ENCODE measurements at places on chromosomes 4 and X. TPM values are rescaled to one million over a fixed set of nuclear protein-coding genes. Genes with fewer than 3 reads are reported as not detected.

The MGAT4D gene
- total RNA-seq = not detected

The PDZD4 gene
- 1.2 TPM for total RNA-seq

The CXCL1 gene
- total RNA-seq = not detected

The CT45A6 gene
- not detected for total RNA-seq

The CXCL3 gene
- not detected for total RNA-seq

The XK gene
- total RNA-seq = 0.04 TPM

The AGTR2 gene
- total RNA-seq = not detected

The MAGEB10 gene
- not detected for total RNA-seq

The OTC gene
- not detected for total RNA-seq

The NXF2B gene
- not detected for total RNA-seq

The FMR1NB gene
- total RNA-seq = 0.30 TPM

DNA sequence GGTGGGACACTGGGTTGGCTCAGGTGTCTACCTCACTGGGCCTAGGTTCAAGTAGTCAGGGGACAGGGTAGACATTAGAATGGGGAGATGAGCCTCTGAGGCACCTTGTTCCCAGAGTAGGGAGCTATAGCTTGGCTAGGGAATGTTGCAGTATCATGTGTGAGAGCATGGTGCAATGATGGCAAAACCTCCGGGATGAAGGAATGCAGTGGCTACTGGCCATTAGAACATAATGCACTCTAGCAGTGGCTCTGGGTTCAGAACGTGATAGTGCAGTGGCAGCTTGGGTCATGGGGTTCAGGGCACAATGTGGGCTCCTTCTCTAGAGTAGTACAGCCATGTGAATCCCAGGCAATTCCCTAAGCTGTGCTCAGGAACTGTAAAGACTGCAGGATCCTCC lies 471.5 kb downstream of the CCSER1 start:
- no peak for DNase-seq

GRCh38 chr4:83010111-83010521 lies 507 bp downstream of the LIN54 start:
- DNase-seq = no peak

DNA sequence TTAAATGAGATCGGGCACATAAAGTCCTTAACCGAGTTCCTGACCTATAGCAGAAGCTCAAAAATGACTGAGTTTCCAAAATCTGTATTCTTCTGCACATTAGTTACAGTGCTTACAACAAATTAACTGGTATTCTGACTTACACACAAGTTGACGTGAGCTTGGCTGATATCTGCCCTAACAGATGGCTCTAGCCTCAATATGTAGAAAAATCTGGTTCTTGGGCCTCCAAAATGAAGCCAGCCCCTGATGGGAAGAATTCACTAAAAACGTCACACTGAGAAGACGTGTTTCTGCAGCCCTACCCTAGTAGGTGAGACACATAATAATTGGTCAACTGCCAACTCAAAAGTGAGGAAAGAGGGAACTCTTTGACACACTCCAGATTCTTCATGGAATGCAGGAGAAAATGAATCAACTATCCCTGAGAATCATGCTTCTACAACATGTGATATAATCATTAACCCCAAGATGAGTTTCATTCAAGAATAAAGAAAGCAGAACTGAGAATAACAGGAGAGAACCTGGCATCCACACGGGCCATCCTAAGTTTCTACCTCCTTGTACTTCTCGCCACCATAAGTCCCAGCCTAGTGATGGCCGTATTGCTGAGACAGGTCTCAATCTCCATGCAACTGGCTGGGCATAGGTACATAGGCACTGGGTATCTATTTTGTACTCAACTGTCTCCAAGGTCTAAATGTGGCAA lies 8.2 kb downstream of the STX18 start:
- DNase-seq = no peak

GRCh38 chr4:123555233-123555806 lies 158.7 kb downstream of the SPRY1 start:
- no peak for DNase-seq

DNA sequence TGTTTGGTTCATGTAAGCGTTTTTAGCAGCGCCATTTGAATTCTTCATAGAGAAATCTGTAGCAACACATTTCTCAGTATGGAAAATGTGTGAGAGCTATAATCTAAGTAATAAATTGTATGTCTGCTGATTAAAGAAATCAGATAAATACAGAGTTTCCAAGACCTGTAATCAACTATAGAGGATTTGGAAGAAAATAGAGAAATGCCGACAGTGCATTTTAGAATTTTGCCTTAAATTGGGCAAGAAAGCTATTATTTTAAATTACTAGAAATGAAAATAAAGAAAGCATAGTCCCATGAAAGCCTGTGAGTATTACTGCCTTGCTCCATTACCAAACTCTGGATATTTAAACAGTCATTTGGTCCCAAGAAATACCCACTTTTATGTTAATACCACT lies 2.7 kb downstream of the RUFY3 start:
- no peak for DNase-seq

DNA sequence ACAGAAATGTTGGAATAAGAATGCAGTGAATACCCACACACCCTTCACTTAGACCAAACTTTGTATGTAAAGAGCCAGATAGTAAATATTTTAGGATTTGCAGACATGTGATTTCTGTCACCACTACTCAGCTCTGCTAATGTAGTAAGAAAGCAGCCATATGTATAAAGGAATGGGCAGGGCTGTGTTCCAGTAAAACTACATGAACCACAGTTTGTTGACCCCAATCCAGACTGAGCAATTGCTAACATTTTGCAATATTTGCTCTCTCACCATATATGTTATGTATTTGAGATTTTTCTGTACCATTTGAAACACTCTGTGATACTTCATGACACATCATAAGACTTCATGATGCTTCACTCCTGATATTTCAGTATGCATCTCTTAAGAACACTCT lies 32.0 kb upstream of the TBC1D1 start:
- no peak for DNase-seq

DNA sequence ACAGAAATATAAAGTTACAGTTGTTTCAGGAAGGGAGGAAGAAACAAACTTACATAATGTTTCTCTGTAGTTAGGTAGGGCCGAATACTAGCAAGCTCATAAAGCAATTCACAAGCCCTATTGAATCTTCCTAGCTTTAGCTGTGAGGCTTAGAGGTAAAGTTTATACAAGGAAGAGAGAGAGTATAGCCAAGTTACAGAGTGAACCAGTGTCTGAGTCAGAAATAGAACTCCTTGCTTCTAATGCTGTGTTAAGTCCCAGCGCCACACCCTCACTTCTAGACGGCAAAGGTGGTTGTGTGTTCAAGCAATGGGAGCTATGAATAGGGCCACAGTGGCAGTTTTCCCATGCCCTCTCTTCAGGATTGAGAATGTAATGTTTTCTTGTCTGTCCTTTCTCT lies 6.1 kb downstream of the LPAR4 start:
- no peak for DNase-seq

GRCh38 chr4:104592183-104592582 lies 97.5 kb upstream of the CXXC4 start:
- DNase-seq = no peak

DNA sequence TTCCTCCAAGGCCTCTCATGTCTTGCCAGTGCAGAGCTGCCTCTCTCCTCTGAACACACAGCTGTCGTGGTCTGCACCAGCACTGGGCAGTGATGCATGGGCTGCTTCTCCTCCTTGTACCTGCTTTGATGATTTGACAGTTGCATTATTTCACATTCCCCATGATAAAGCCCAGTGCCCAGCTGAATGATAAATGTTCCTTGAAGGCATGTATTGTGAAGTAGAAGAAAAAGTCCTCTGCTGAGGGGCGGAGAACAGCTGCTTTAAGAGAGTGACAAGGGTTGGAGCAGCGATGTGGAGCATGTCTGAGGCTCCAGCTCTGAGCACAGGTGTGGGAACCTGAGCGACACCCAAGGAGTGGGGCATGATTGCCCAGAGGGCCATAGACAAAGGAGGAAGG lies 21.1 kb upstream of the TRIM2 start:
- no peak for DNase-seq

DNA sequence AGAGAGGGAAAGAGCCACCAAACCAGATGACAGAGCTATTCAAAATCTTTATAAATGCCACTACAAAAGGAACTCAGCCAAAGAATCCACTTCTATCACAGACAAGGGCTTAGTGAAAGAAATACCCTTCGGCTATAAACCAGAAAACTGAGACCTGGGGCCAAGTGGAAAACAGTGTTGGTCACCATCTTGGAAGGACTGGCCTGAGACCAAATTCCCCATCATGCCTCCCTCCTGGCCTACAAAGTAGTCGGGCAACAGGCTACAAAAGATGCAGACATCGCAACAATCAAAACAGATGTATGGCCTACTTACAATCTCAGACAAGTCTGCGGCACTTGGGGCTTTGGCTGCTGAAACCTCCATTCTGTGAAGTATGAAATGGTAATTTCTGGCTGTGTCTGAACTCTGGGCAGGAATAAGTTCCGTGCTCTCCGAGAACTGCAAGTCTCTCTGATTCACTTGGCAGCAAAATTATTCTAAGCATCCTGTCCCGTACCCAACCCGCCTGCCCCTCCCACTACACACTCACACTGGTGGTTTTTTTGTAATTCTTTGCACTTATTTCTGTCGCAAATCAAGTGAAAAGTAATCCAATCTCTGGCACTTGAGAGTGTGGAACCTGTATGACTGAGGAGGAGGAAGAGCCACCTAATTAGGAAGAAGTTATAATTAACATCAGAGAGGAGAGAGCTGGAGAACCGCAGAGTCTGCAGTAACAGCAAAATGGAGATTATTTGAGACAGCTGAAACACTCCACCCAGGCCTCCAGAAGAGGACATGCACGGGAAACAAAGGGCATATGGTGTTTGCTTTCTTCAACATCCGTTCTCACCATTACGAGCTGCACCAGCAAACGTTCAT lies 87.8 kb downstream of the SH3KBP1 start:
- DNase-seq = peak; percentile 26

DNA sequence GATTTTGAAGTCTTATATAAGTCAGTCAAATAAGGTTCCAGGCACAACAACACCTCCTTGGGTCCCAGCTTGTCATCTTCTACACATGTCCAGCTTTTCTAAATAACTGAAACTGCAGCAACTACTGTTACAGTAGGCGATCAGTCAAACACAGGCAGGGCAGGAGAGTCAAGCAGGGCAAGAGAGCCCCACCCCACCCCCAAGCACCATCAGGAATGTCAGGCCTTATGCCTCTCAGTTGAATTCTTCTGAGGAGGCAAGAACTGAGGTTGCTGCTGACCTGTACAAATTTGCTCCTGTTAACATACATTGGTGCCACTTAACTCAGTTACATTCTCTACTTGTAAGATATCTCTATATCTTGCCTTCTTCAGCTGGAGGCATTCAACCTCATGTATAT lies 608.8 kb upstream of the PCDH10 start:
- DNase-seq = no peak

- DNase-seq = no peak
These were observed 275.1 kb upstream of the RASGEF1B start for GRCh38 chr4:81746773-81747172.

DNA sequence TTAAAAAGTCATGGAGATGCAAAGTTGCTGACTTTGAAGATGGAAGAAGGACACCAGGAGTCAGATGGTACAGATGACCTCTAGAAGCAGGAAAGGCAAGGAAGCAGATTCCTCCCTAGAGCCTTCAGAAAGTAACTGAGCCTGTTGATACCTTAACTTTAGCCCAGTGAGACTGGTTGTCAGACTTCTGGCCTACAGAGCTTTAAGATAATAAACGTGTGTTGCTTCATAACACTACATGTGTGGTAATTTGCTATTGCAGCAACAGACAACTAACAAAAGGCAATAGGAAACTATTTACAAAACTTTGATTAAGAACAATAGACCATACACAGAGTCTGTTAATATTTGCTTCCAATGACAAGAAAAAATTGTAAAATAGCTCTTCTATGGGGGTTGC lies 102.0 kb upstream of the USP38 start:
- no peak for DNase-seq

DNA sequence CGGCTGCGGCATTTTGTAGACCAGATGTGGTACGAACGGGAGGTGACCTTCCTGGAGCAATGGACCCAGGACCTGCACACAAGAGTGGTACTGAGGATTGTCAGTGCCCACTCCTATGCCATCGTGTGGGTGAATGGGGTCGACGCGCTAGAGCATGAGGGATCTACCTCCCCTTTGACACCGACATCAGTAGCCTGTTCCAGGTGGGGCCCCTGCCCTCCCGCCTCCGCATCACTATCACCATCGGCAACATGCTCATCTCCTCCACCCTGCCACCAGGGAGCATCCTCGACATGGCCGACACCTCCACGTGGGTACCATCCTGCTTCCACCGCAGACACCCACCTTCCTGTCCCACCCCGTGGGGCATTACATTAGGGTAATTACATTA lies 46.2 kb downstream of the SMARCA5 start:
- no peak for DNase-seq

DNA sequence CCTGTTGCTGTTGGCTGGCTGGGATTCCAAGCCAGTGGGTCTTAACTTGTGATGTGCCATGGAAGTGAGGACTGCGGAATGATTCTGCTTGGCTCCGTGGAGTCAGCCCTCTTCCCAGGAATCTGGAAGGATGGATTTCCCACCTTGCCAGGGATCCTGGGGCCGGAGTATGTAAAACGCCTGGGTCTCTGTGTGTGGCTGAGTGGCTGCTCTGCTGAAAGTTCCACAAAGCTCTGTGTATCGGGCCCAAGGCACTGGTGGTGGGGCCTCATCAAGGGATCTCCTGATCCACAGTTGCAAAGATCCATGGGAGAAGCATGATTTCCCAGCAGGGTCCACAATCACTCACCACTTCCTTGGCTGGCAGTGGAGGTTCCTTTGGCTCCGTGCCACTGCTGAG lies 24.1 kb upstream of the TMEM271 start:
- DNase-seq = no peak

- no peak for DNase-seq
These were observed 1639.3 kb downstream of the RPA4 start for GRCh38 chrX:98523026-98523425.

GRCh38 chrX:51837921-51838320 lies 55.5 kb upstream of the MAGED1 start:
- DNase-seq = no peak

GRCh38 chr4:152304220-152304619 lies 231.7 kb downstream of the FBXW7 start:
- no peak for DNase-seq

DNA sequence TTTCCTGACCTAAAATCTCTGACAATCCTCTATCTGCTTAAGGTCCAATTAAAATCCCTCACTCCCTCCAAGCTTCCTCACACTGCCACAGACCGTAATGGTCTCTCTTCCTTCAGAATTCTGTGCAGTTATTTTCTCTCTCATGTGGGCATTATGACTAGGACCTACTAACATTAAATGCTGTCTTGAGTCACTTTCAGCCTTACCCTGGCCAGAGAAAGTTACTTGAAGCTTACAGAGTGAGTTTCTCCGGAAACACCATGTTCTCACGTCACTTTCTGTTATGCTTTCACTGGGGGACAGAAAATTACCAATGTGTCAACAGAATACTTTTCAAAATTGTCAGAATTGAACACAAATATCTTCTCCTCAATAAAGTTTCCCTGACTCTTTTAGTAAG lies 271.8 kb downstream of the INPP4B start:
- no peak for DNase-seq

- DNase-seq = no peak
These were observed 173.5 kb downstream of the ANK2 start for GRCh38 chr4:113223001-113223400.

GRCh38 chr4:148447681-148448080 lies 5.5 kb upstream of the NR3C2 start:
- DNase-seq = no peak

GRCh38 chr4:143199503-143199902 lies 14.8 kb downstream of the USP38 start:
- DNase-seq = no peak

Measured in activated naive CD4-positive, alpha-beta T cell treated with anti-CD3 and anti-CD28 coated beads, Interleukin-2, amount 50 U/mL, for 72 hours (primary cell).